ENCODE measurements at places on chromosomes 13 and 19.

- DNase-seq = no peak
Observed at GRCh38 chr13:49638744-49639072, 10.4 kb downstream of the ARL11 start.

- no peak for DNase-seq
Observed at GRCh38 chr19:51316688-51317087, 5.2 kb downstream of the IGLON5 start.

GRCh38 chr19:48616491-48617056, 1.7 kb upstream of the FAM83E start:
- no peak for DNase-seq

DNA sequence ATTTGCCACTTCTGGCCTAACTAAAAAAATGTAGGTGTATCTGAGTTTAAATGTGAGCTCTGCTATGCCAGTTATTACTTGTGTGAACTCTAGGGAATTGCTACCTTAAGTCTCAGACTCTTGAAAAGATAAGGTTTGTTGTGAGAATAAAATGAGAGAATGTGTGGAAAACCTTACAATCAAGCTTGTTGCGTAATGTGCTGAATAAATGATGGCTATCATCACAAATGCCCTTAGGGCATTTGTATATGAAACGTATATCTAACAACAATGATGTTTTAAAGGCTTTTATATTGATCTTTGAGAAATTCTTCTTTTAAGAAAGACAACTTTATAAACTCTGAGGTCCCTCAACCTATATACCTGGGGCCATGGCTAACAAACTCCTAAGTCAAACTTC, 384.8 kb downstream of the ITGBL1 start:
- no peak for DNase-seq

DNA sequence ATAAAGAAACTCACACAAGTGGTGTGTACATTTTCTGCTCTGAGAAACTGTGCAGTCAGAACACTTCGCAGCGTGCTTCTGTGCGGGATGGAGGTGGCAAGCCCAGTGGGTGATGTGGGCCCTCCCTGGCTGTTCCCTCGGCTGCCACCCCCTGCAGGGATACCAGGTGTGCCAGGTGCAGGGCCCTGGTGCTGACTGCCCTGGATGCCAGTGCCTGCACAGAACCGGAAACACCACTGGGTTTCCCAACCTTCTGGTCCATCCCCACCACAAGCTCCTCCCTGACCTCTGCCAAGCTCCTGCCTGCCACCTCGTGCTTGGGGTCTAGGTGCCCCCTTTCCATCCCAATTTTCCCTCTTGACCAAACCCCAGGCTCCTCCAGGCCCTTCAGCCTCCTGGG, 81.9 kb upstream of the MCF2L start:
- no peak for DNase-seq

DNA sequence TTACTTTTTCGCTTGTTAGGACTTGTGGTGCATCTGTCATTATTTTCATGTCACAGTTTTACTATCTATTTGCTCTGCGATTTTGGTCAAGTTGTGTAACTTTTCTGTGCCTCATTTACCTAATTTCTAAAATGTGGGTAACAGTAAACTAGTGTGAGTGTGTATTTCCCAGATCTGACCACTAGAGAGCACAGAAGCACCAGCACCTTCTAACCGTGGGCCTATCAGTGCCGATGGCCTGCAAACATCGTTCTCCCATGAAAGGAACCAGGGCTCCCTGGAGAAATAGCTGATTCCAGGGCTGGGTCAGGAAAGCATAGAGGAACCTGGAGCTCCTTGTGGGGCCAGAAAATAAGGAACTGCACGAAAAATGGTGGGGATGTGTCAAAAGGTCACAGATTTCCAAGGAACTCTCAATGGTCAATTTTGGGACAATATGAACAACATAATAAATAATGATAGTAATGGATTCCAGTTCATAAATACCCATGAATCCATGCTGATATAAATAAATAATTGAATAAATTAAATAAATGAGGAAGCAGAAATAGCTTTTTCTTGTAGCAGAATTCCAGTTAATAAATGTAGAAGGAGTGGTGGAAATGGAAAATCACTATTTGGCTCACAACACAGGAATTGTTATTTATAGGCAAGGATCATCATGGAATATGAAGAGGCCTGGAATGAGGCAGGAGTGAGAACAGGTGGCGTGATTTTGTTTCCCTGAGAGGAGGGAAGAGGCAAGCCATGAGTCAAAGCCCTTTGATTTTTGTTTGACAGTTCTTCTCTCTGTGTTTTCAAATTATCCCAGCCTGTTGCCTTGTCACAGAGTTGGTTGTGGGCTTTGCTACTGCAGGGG, 31.1 kb downstream of the CEACAM8 start:
- peak; percentile 24 for DNase-seq

- DNase-seq = no peak
Observed at GRCh38 chr13:80441968-80442367, 101.0 kb upstream of the SPRY2 start.

DNA sequence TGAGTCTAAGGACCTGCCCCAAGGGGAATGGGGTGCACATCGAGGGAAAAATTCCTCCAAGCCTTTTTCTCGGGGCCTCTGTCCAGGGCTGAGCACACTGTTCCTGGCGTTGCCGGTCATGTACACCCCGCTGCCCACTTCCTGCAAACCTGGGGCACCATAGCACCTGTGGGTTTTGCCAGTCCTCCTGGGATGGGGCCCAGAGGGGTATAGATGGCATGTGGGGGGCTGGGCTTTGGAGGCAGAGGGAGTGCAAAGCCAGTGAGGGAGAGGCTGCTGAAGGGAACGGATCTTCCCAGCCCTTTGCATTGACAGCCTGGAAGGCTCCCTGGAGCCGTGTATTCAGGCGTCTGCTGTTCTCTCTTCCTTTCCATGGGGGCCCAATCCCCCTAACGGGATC, 187.3 kb downstream of the ZNF536 start:
- no peak for DNase-seq

- no peak for DNase-seq
Observed at GRCh38 chr19:17035842-17036424, 9.3 kb upstream of the CPAMD8 start.

DNA sequence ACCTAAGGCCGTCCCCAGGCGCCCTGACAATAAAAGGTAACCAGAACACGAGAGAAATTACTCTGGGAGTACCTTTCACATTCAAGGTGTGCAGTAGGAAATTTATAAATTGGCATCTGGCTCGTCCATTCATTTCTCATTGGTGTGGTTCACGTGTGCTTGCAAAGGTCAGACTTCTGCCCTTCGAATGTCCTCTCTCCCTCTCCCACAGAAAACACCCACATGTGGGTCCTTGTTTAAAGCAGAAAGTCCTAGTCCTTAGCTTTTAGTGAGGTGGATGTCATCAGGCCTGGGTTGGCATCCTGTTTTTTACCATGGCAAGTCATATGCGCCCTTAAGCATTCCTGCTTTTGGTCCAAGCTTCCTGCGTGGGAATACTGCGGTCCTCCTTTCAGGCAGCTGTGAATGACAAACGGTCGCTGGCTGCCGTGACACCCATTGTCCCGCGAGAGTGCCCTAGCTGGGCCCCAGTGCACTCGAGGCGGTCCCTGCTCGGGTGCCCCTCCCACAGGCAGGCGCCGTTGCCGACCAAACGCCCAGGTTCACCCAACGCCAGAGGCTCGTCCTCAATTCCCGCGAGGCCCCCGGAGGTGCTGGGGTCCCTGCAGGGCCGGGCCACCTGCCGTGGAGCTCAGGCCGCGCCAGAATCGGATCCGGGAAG, at the start of gene NUDT19:
TSS of gene NUDT19 (plus strand) at position 531 of the 661 bp plus-strand sequence. CDS start 140 bp downstream, outside the sequence.
- peak; percentile 57 for DNase-seq

- DNase-seq = no peak
Observed at GRCh38 chr13:110023729-110024644, 237.6 kb upstream of the IRS2 start.

- no peak for DNase-seq
Observed at GRCh38 chr13:67283637-67284036, 53.5 kb upstream of the PCDH9 start.

GRCh38 chr19:17872251-17873001, 681 bp downstream of the SLC5A5 start:
- no peak for DNase-seq

DNA sequence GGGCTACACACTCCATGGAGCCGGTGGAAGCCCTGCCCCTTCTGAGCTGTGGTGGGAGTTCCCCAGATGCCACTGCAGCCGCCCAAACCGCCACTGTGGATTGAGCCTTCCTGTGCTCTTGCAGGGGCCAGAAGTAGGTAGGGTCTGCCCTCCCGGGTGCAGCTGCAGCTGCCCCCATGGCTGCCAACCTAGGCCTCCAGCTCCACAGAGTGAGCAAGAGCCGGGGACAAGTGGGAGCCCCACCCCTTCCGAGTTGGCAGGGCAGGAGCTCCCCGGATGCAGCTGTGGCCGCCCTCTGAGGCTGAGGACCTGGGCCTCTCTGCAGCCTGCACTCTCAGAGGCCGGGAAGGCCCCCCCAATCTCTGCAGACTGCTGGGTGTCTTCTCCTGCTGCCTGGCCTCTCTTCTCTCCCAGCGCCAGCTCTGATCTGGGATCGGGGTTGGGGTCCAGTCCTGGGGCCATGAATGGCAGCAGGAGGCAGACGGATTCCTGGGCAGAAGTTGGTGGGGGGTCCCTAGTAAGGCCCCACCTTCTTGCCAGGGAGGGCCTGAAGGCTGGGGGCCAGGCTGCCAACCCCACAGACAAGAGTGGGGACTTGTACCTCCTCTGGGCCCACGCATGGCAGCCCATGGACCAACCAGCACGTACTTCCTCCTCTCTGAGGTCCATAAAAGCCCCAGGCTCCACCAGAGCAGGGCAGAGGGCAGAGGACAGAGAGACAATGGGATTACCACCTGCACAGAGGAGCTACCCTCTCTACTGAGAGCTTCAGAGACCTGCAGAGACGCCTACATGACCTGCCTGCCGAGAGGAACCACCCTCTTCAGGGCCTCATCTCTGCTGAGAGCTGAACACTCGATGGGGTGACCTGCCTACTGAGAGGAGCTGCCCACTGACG, 28.9 kb downstream of the AP2S1 start:
- DNase-seq = no peak

- DNase-seq = no peak
Observed at GRCh38 chr19:33426621-33427361, 53.3 kb downstream of the CEBPG start.

GRCh38 chr13:59450229-59450628, 713.5 kb downstream of the DIAPH3 start:
- no peak for DNase-seq

DNA sequence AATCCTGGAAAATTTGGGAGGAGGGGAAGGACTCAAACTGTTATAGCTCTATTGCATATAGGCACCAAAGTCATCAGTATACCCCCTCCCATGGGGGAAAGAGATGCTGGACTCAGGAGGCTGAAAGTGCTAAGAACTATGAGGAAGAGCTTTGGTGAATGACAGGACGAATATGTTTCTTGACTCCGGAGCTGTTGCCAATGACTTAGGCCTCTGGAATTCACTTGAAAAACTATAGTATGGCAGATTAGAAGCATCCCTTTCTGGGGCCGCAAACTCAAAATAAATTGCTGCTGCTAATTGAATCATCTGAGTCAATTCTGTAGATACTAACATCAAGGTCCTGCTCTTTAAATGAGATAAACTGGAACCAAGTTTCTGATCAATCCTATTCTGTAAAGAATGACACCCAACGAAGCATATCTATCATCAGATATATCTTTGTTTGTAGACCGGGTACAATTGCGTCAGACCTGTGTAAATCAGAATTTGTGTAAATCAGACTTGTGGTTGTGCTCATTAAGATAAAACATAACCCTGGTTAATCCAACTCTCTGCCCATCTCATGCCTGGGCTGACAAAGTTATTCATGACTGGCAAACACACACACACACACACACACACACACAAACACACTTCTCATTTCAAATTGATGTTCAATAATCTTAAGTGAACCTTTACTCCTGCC, 1793.8 kb upstream of the PCDH20 start:
- DNase-seq = no peak

- no peak for DNase-seq
Observed at GRCh38 chr19:47539747-47540311, 25.0 kb upstream of the NAPA start.

- no peak for DNase-seq
Observed at GRCh38 chr13:97423300-97424045, 10.5 kb upstream of the RAP2A start.

DNA sequence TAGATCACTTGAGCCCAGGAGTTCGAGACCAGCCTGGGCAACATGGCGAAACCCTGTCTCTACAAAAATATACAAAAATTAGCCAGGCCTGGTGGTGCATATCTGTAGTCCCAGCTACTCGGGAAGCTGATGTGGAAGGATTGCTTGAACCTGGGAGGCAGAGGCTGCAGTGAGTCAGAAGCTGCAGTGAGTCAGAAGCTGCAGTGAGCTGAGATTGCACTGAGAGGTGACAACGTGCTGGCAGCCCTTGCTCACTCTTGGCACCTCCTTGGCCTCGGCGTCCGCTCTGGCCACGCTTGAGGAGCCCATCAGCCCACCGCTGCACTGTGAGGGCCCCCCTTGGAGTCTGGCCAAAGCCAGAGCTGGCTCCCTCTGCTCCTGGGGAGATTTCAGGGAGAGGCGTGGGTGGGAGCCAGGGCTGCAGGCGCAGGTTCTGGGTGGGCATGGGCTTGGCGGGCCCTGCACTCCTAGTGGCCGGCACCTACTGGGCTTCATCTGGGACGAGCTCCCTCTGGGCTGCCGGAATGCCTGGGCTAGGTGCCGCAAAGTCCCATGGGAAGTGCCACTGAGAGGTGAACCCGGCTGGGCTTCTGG, 39.5 kb upstream of the RPL21 start:
- no peak for DNase-seq

DNA sequence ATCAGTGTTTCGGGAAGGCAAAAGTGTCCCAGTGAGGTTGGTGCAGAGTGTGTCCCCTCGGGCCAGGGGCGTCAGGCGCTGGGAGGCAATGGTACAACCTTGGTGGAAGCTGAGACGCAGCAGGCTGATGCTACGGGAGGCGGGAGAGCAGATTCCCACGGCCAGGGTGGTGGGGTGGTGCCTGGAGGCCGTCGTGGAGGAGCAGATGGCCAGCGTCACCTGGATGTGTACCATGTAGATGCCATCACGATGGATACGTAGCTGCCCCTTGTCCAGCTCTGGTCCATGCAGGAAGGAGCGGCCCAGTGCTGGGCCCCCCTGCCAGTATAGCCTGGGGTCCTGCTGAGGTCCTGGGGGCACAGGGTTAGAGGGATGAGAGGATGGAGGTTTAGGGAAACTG, 4.9 kb downstream of the CD70 start:
- no peak for DNase-seq

DNA sequence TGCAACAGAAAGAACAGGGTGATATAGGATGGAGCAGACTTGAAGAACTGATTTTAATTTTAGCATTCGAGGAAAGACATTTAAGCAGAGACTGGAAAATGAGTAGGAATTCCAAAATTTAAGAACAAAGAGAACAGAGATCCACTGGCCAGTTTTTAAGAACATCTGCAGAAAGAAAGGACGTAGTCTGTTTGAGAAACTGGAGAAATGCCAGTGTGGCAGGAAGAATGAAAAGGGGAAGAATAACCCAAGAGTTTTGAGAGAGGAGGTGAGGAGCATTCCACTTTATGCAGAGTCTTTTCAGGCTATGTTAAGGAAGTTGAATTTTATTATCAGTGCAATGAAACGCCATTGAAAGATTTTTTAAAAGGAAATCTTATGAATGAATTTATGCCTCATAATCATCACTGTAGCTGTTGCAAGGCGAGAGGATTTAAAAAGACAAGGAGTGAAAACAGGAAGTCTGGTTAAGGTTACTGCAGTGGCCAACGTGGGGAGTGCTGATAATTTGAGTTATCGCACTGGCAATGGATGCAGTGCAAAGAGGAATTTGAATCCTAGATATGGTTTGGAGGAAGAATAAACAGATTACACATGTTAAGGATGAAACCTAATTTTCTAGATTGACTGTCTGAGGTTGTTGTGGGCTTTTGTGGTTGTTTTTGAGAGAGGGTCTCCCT, 253.8 kb downstream of the DACH1 start:
- DNase-seq = no peak
